ENCODE measurements at places on chromosomes 4 and X.

DNA sequence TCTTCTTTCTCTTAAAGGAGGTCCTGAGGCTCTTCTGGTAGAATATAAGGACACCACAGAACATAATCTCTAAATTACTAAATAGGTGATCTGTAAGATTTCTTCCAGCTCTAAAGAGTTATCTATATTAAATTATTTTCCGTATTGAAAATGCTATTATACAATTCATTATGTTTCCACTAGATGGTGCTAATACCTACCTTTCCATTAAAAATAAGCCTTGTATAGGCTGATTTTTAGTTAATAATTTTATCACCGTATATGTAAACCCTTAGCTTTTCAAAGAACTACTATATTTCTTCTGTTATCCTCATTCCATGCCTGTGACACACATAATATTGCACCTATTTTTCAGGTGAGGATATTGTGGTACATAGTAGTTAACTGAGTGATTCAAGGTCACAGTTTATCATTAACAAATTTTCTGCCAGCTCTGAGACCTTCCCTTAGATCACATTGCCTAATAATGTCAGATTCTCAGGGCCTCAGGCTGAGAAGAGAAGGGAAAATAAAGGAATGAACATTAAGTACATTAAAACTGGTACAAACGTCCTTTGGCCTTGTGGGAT is 138.8 kb downstream of the TEX11 start:
- DNase-seq = no peak

- DNase-seq = no peak
Measured at GRCh38 chr4:68951078-68951805, at the start of gene UGT2A3. UGT2A3 (minus strand) TSS chr4:68951804; CDS start chr4:68951760, 44 bp downstream.

- DNase-seq = no peak
Measured at GRCh38 chrX:115499112-115499805, 61.7 kb upstream of the PLS3 start.

DNA sequence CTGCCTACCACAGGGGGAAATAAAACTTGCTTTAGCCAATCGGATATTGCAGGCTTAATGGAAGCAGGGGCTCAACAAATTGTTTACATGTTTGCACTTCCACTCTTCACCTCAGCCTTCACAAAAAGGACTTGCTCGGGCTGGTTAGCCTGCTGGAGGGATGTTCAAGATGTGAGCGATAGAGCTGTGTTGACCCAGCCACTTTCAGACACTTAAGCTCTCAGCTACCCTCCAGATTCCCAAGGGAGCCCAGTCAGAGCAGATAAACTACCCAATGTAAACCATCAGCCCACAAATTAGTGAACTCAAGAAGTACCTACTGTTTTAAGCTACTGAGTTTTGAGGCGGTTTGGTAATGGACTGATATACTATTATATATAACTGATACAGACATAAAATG is 508.4 kb upstream of the FTHL17 start:
- DNase-seq = no peak

GRCh38 chrX:39853417-39854030 is 244.2 kb downstream of the BCOR start:
- DNase-seq = no peak

DNA sequence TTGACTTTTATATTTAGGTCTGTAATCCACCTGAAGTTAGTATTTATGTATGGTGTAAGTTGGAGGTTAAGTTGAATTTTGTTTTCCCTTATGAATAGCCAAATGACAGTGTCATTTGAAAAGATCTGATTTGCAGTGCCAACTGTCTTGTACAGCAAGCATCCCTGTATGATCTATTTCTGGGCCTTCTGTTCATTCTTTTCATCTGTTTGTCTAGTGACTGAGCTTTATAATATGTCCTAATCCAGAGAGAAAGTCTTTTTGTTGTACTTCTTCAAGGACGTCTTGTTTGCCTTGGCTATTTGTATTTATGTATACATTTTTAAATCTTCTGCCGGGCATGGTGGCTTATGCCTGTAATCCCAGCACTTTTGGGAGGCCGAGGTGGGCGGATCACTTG is 39.6 kb downstream of the CDKL5 start:
- DNase-seq = no peak

DNA sequence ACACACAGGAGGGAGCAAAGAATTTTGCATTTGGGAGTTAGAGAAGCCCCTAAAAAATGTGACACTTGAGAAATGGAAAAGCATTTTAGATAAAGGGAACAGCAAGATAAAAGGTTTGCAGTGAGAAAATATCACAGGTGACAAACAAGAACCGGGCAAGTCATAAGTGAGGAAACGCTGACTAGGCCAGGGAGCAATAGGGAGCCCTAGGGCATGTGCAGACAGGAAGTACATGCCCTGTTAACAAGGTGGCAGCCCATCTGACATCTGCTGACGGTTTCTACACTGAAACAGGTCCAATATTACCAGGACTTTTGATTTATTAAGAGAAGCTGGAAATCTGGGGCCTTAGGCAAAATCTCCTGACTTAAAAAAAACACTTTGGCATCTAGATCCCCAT is 4.0 kb upstream of the IL13RA1 start:
- DNase-seq = no peak

- DNase-seq = no peak
Measured at GRCh38 chrX:19156186-19156585, 33.9 kb upstream of the ADGRG2 start.
